ENCODE measurements at places on chromosomes 11 and 22. TPM values are rescaled to one million over a fixed set of nuclear protein-coding genes. Genes with fewer than 3 reads are reported as not detected.
A peak's percentile ranks its signal among the peaks of the same experiment; 100 is the strongest.

The NLRP10 gene
- total RNA-seq, result not detected

The SCO2 gene
- total RNA-seq, result 2.8 TPM

The PATE4 gene
- not detected for total RNA-seq

GRCh38 chr22:47411006-47411405, 648.6 kb downstream of the TBC1D22A start:
- DNase-seq, result no peak
- H3K36me3 ChIP-seq, result no peaks in the 10 kb centered on the region
- H3K27ac ChIP-seq, result no peak overlapping the region
- no peaks in the 10 kb centered on the region for H3K4me1 ChIP-seq
- no peak overlapping the region for H3K4me3 ChIP-seq

DNA sequence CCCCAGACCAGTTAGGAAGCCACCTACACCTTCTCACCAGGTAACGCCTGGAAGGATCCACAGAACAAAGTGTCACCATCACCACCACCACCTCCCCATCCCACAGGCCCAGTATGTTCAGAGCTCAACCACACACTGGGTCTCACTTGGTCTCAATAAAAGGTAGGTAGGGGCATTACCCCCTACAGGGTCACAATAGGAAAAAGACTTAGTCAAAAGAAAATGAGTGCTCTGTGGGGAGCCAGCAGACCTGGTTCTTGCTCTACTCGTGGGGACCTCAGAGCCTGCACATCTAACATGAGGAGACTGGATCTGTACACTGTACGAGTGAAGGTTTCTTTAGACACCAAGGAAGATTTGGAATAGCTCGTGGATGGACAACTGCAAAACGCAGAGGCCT, 49.3 kb downstream of the HIRA start:
- H3K4me1 ChIP-seq, result no peaks in the 10 kb centered on the region
- H3K27me3 ChIP-seq, result no peaks in the 10 kb centered on the region
- H3K4me3 ChIP-seq, result no peak overlapping the region
- H3K27ac ChIP-seq, result no peak overlapping the region

GRCh38 chr11:109697140-109697843, 275.3 kb downstream of the C11orf87 start:
- H3K27me3 ChIP-seq, result no peaks in the 10 kb centered on the region
- no peak overlapping the region for H3K4me3 ChIP-seq
- H3K4me1 ChIP-seq, result no peaks in the 10 kb centered on the region
- no peak for DNase-seq
- no peaks in the 10 kb centered on the region for H3K36me3 ChIP-seq

- DNase-seq, result no peak
- no peak overlapping the region for H3K27ac ChIP-seq
- H3K4me3 ChIP-seq, result no peak overlapping the region
These were observed 2.8 kb downstream of the NHERF4 start for GRCh38 chr11:119188067-119188466.

DNA sequence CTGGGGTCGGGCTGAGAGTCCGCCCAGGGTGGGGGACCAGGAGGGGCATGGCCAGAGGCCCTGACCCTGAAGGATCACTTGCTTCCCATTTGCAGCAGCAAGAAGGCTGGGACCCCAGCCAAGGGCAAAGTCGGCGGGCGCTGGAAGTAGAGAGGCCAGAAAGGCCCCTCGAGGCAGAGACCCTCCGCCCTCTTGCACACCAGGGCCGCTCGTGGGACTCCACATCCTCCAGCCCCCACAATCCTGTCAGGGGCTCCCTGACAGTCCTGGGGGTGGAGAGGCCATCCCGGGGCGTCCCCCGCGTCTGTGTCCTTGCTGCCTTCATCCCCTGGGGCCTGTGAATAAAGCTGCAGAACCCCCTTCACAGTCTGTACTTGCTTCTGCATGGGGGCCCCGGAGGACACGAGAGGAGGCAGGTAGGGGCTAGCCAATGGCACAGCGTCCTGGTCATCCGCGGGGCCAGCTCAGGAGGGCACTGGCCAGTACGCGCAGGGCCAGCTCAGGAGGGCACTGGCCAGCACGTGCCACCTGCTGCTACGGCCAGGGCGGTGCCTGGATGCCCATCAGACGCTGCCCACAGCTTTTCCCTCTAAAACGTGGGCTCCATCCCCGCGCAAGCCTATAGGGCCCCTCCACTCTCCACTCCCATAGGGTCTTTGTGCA, 8.7 kb upstream of the MRPL23 start:
- no peak overlapping the region for H3K4me3 ChIP-seq
- H3K27me3 ChIP-seq, result no peaks in the 10 kb centered on the region
- DNase-seq, result no peak
- H3K36me3 ChIP-seq, result no peaks in the 10 kb centered on the region

The CAPN1 gene
- 74.6 TPM for total RNA-seq

- H3K4me1 ChIP-seq, result no peaks in the 10 kb centered on the region
- DNase-seq, result peak; percentile 50
These were observed 15.8 kb upstream of the SIK2 start for GRCh38 chr11:111586388-111586831.

DNA sequence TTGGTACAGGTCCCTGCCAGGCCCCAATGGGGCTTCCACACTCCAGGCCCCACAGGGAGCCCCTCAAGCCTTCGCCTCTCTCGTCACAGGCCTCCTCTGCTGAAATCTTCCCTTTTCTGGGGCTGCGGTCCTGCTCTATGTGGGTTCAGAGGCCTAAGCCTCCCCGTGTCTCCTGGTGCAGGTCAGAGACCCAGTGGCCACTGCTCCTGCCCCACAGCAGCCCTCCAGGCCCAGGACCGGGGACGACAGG, 5.9 kb upstream of the IFITM3 start:
- no peaks in the 10 kb centered on the region for H3K36me3 ChIP-seq
- no peak for DNase-seq
- no peaks in the 10 kb centered on the region for H3K27me3 ChIP-seq
- H3K27ac ChIP-seq, result peak overlapping the region; percentile 98
- H3K4me1 ChIP-seq, result peaks cover 33% of the 10 kb centered on the region
- peak overlapping the region; percentile 39 for H3K4me3 ChIP-seq

DNA sequence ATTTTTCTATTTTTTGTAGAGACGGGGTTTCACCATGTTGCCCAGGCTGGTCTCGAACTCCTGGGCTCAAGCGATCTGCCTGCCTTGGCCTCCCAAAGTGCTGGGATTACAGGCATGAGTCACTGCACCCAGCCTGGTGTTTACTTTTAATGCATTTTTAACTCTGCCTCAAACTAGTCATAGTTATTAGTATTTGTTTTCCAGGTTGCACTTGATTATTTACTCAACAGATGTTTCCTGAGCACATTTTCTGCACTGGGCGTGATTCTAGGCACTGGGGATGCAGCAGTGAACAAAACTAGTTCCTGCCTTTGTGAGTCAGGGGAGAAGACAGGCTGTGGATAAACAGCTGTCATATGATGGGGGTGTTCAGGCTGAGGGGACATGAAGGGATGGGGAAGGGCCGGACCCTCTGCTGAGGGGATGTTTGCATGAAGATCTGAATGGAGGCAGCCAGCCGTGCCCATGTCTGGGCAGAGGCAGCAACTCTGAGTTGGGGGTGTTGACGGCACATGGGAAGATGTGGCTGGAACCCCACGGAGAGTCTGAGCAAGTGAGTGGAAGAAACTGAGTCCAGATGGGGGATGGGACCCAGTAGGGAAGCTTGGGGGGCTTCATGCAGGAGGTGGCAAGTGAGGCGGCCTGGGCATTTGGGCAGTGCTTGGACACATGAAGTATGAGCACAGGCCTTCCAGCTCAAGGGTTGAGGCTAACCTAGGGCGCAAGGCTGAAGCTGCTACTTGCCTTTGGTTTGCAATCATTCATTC, 34.4 kb downstream of the MPPED1 start:
- H3K27me3 ChIP-seq, result peaks cover 5% of the 10 kb centered on the region
- no peak overlapping the region for H3K27ac ChIP-seq
- no peaks in the 10 kb centered on the region for H3K4me1 ChIP-seq
- no peak for DNase-seq
- no peak overlapping the region for H3K4me3 ChIP-seq

- H3K4me1 ChIP-seq, result no peaks in the 10 kb centered on the region
- H3K4me3 ChIP-seq, result no peak overlapping the region
- H3K36me3 ChIP-seq, result no peaks in the 10 kb centered on the region
- peaks cover 48% of the 10 kb centered on the region for H3K27me3 ChIP-seq
These were observed 18.9 kb upstream of the IL17REL start for GRCh38 chr22:50031189-50032091.

DNA sequence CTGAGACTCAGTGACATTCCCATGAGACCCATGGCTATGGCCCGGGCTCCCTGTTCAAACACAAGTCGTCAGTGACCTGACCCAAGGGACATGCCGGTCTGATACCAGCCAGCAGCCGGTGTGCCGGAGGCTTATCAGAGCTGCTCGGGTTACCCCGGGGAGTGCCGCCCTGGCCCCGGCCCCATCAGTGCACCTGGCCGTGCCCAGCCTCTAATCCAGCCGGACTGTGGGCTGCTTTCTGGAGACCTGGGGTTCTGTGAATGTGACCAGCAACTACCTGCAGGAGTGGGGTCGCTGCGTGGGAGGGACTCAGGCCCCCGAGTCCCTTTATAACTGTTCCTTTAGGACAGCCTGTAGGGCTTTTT, 52.7 kb downstream of the LINC01488 start:
- DNase-seq, result no peak
- H3K4me1 ChIP-seq, result no peaks in the 10 kb centered on the region
- H3K27me3 ChIP-seq, result no peaks in the 10 kb centered on the region
- no peak overlapping the region for H3K4me3 ChIP-seq

DNA sequence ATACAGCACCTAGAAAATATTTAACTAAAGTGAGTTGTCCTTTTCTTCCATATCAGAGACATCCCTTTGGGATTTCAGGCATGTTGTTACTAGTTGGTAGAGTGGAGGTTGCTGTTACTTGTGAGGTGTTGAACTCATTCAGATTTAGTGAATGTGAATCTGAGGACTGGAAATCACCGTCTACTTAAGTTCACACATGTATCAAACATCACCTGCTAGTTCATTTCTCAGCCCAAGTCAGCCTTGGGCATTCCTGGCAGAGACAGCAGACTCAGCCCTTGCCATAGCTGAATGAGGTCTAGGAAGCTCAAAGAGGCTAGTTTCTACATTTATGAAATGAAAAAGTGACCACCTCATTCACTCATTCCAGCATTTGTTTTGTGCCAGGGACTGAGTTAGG, 9.7 kb downstream of the KDELR3 start:
- peaks cover 13% of the 10 kb centered on the region for H3K4me1 ChIP-seq
- no peak for DNase-seq
- H3K27me3 ChIP-seq, result no peaks in the 10 kb centered on the region

The IL17REL gene
- total RNA-seq, result not detected

DNA sequence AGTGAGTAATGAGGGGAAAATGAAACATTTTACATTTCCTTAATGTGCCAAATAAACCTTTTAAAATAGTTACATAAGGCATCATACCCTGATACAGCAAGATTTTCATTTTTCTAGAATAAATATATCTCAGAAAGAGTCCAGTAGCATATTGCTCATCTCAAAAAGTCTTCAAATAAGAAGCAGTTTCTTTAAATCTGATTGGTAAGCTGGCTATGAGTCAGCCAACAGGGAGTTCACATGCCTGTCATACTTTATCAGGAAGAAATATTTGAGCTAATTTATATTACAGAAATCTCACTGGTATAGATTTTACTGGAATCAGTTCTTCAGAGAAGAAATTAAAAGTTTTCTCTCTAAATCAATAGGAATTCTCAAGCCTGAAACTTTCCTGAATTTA, 258.1 kb downstream of the C11orf87 start:
- no peaks in the 10 kb centered on the region for H3K27me3 ChIP-seq
- H3K4me1 ChIP-seq, result no peaks in the 10 kb centered on the region
- no peaks in the 10 kb centered on the region for H3K36me3 ChIP-seq
- no peak overlapping the region for H3K4me3 ChIP-seq

DNA sequence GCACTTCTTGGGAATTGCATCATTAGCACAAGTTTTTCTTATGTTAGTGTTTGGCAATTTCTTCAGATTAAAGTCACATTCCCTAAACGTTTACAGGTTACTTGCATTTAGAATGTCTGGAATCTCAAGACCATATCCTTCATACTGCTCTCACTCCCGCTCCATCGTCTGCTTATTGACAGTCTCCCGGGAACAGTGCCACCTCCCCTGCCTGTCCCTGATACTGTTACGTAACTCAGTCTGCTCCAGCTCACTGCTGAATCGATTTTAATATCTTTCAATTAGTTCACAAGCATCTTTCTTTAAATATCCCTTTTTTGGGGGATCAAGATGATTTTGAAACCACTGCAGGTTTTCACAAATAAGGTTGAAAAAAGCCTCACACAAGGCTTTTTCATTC, 48.2 kb downstream of the GLYATL2 start:
- H3K36me3 ChIP-seq, result no peaks in the 10 kb centered on the region
- no peak for DNase-seq
- H3K27ac ChIP-seq, result no peak overlapping the region
- no peak overlapping the region for H3K4me3 ChIP-seq

DNA sequence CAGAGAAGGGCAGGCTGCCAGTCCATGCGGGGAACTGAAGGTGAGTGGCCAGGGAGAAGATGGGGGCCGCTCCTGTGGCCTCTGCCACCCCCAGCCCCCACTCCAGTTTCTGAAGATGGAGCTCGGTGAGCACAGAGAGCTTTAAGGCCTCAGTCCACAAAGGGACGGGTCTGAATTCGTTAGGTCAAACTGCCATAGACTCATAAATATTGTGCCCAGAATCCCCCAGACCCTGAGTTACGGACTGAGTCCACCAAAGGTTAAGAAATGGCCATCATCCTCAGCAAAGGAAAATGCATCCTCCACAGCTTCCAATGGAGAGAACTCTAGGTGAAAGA, 344.2 kb downstream of the BUD13 start:
- H3K27me3 ChIP-seq, result no peaks in the 10 kb centered on the region
- DNase-seq, result no peak
- H3K36me3 ChIP-seq, result no peaks in the 10 kb centered on the region
- no peak overlapping the region for H3K4me3 ChIP-seq
- H3K4me1 ChIP-seq, result peaks cover 14% of the 10 kb centered on the region
- H3K27ac ChIP-seq, result no peak overlapping the region

GRCh38 chr22:46734830-46735453, 3.1 kb downstream of the CERK start:
- H3K4me1 ChIP-seq, result peaks cover 46% of the 10 kb centered on the region
- no peak overlapping the region for H3K4me3 ChIP-seq
- H3K27ac ChIP-seq, result peak overlapping the region; percentile 51
- DNase-seq, result no peak
- no peaks in the 10 kb centered on the region for H3K27me3 ChIP-seq

- H3K27ac ChIP-seq, result peak overlapping the region; percentile 91
- peaks cover 36% of the 10 kb centered on the region for H3K36me3 ChIP-seq
- no peaks in the 10 kb centered on the region for H3K27me3 ChIP-seq
- H3K4me3 ChIP-seq, result peak overlapping the region; percentile 98
- no peak for DNase-seq
- peaks cover 23% of the 10 kb centered on the region for H3K4me1 ChIP-seq
These were observed 566 bp downstream of the DDB1 start for GRCh38 chr11:61332281-61332796.

- no peaks in the 10 kb centered on the region for H3K27me3 ChIP-seq
- peak overlapping the region; percentile 68 for H3K27ac ChIP-seq
- no peak overlapping the region for H3K4me3 ChIP-seq
These were observed 15.1 kb upstream of the RGL4 start for GRCh38 chr22:23675502-23676415.

GRCh38 chr11:88411265-88411664, 73.7 kb upstream of the CTSC start:
- H3K4me1 ChIP-seq, result peaks cover 11% of the 10 kb centered on the region
- DNase-seq, result no peak
- no peak overlapping the region for H3K27ac ChIP-seq
- H3K27me3 ChIP-seq, result no peaks in the 10 kb centered on the region

GRCh38 chr22:44596396-44597125, 98.5 kb upstream of the RTL6 start:
- DNase-seq, result no peak
- no peak overlapping the region for H3K27ac ChIP-seq
- peaks cover 5% of the 10 kb centered on the region for H3K4me1 ChIP-seq
- H3K27me3 ChIP-seq, result no peaks in the 10 kb centered on the region
- no peak overlapping the region for H3K4me3 ChIP-seq

GRCh38 chr11:12157241-12157661, 46.9 kb downstream of the MICAL2 start:
- H3K27me3 ChIP-seq, result no peaks in the 10 kb centered on the region
- no peak overlapping the region for H3K27ac ChIP-seq
- no peak for DNase-seq
- no peaks in the 10 kb centered on the region for H3K36me3 ChIP-seq

All from heart right ventricle (tissue), 16 donors.